ENCODE measurements at places on chromosomes 7 and 10.

- no peak for DNase-seq
Measured at GRCh38 chr10:71127104-71127503, 85.3 kb upstream of the UNC5B start.

GRCh38 chr7:88665892-88666514 is 93.5 kb upstream of the ZNF804B start:
- DNase-seq, result no peak

DNA sequence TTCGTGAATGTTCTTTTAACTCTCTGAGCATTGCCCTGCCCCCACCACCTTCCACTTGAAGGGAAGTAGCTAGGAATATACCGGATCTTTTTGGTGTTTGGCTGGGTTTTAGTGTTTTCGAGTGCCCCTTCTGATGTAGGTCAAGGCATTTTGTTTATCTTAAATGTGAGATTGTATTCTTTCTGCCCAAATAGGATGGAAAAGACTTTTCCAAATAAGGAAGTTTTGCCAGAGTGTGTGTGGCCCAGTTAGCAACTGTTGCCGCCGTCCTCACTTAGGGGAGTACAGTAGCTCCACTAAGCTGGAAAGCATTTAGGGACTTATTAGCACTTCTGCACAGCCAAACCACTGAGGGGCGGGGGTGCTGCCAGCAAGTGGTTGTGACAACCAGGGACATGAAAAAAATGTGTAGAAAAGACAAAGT is 29.8 kb upstream of the VCL start:
- no peak for DNase-seq

DNA sequence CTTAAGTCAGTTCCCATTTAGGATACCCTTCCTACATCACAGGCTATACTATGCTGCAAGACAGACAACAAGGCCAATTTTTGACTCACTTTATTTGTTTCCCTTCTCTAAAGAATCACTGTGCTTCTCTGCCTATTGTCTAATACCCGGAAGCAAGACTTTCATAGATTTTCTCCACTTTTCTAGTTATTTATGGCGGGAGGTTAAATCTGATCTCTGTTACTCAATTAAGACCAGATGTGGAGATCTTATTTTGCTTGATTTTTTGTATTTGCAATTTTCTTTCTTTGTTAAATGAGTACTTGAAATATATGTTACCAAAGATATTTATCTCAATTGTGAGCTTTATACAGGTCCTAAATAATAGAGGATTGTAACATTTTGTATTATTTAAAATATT is 511.5 kb downstream of the ATRNL1 start:
- no peak for DNase-seq

GRCh38 chr10:44766631-44767030 is 144.5 kb upstream of the TMEM72 start:
- no peak for DNase-seq
